Activated CD8-positive, alpha-beta T cell treated with anti-CD3 and anti-CD28 coated beads, Interleukin-2, amount 10 ng/mL, durations not matched to agents 7 days and 5 days (primary cell): ENCODE measurements at places on chromosomes 7 and 10.

DNA sequence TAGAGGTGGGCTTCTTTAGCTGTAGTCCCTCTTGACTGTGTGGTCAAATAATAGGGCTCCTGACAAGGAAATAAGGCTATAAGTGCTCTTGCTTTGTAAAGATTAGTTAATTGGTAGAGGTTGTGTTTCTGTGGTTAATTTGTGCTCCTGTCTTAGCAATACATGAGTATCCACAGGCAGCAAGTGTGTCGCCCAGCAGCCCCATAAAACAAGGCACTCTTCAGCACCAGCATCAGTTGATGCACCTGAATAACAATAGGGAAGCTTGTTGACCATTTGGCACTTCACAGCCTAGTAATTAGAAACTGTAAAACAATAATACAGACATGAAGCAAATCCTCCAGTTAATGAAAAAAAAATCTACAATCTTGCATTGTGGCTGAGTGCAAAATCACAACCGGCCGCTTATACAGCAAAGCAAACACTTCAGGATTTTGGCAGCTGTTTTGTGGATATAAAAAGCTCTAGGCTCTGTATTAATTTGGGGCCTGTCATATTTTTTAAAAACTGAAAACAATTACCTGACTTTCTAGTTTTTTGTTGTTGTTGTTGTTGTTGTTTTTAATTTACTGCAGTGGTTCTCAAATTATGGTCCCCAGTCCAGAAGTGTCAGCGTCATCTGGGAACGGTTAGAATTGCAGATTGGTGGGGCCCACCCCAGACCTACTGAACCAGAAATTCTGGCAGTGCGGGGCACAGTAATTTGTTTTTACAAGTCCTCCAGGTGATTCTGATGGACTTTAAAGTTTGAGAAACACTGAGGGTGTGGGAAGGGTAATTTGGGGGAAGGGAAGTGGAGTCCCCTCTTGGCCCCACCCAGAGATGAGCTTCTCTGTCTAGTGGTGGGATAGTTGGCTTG is 56.8 kb downstream of the AUTS2 start:
- DNase-seq: no peak

DNA sequence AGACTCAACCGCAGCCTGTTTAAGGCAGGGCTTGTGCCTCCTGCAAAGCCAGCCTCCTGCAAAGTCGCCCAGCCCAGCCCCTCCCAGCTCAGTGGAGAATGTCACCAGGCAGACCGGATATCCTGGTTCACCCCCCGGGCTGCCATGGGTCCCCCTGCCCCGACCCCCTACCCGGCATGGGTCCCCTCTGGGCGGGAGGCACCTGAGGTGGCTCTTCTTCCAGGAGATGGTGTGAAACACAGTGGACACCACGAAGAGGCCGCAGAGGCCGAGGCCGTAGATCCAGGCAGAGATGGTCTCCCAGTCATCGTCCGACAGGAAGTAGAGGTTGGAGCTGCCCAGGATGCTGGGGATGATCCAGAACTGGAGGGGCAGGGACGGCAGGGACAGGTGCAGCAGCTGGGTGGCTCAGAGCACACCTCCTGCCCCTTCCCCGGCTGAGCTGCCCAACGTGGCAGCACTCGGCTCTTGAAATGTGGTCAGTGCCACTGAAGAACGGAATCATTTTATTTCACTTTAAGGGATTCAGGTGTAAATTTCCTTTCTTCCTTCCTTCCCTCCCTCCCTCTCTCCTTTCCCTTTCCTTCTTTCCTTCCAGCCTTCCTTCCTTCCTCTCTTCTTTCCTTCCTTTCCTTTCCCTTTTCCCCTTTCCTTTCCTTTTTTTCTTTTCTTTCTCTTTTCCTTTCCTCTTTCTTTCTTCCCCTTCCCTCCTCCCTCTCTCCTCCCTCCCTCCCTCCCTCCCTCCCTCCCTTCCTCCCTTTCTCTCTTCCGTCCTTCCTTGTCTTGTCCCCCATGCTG is 36.7 kb upstream of the RADIL start:
- DNase-seq: no peak

GRCh38 chr7:94529516-94529915 is 19.9 kb downstream of the CASD1 start:
- DNase-seq: no peak

GRCh38 chr7:21500117-21500832 is 42.6 kb upstream of the DNAH11 start:
- no peak for DNase-seq
